Kidney (tissue), 22 donors: ENCODE measurements at places on chromosomes 12 and 14.
A peak's percentile ranks its signal among the peaks of the same experiment; 100 is the strongest.

DNA sequence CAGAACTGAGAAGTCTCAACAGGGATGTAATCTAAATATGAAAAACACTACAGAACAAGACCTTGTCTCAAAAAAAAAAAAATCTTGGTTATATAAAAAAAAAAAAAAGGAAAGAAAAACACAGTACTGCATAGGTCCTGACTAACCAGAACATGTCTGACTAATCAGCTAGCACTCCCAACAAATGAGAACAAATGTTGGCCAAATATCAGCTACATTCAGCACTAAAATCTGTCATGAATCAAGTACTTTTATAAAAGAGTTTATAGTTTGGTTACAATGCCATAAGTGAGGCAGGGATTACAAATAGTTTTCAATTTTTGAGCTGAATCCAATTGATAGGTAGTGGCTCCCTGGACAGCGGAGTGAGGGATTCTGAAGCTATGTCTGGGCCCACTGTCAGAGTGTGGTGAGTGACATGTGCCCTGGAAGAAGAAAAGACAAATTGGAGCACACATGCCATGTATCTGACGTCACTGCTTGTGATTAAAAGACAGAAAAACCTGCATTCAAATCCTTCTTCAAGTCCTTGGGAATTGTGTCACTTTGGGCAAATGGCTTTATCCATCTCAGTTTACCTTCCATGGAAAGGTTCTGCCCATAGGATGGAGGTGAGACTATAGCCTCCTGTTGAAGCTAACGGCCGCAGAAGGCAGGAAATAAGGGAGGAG is 5.6 kb upstream of the FAM234B start:
- DNase-seq: no peak

- DNase-seq: no peak
Observed at GRCh38 chr14:92173668-92174067, 51.9 kb downstream of the CPSF2 start.

DNA sequence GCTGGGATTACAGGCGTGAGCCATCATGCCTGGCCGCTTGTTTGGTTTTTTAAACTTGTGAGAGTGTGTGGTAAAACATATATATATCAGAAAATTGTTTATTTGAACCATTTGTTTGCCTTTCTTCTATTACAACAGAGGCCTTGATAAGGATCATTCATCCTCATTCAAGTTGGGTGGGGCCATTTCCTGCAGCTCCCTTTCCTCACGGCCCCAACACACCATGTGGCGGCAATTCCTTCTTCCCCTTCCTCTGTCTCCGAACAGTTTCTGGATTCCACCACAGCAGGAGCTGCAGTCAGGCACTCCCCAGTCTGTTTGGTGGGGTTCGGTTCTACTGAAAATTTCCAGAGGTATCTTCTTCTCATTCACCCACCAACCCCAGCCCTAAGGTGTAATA is 42.0 kb upstream of the RASSF3 start:
- DNase-seq: no peak

- DNase-seq: no peak
Observed at GRCh38 chr14:63840981-63841380, 11.8 kb upstream of the SYNE2 start.

- DNase-seq: no peak
Observed at GRCh38 chr14:21102521-21103410, 1.9 kb downstream of the TMEM253 start.

GRCh38 chr14:71050227-71050823 is 143.1 kb downstream of the PCNX1 start:
- no peak for DNase-seq

DNA sequence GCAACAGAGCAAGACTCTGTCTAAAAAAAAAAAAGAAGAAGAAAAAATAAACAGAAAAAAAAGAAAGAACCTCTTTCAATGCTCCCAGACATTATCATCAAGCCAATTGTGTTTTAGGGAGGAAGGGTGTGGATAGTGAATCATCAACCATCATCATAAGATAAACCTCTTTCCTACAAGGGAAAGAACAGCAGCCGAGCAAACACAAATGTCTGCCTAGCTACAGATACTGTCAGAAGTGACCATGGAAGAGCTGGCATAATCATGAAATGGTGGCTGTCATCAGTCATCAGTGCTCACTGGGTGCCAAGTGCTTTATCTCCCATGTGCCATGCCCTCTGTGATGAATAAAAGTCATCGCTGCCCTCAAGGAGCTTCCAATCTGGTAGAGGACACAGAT is 46.6 kb downstream of the SLC17A8 start:
- no peak for DNase-seq

DNA sequence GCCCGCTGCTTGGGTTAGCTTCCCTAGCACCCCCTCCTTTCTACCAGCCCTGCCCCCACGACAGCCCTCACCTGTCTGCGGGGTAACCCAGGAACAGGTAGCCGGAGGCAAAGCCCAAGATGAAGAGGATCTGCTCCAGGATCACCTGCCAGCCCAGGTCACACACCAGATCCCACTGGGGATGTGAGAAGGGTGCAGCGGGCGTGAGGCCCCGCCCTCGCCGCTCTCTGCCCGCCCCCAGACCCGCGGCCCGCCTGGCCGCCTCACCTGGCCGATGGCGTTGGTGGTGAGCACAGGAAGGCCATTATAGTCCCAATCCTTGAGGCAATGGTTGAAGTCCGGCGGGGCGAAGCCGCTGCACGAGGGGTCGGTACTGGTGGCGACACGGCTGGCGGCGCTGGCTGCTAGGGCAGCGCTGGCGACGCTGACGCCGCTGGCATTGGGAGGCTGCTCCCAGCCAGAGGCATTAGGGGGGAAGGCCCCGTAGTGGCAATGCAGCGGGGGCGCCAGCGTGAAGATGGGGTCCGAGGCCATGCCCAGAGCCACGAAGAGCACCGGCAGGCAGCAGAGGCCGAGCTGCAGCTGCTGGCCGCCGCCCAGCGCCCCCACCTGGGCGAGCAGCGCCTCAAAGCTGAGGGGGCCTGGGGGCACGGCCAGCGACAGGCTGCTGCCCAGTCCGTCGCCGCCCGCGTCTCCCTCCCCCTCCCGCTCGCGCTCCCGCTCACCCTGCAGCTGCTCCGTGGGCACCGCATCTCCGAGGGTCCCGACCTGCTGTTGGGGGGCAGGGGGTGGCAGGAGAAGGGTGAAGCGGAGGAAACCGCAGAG is 794 bp downstream of the SLC22A17 start:
- peak; percentile 68 for DNase-seq

DNA sequence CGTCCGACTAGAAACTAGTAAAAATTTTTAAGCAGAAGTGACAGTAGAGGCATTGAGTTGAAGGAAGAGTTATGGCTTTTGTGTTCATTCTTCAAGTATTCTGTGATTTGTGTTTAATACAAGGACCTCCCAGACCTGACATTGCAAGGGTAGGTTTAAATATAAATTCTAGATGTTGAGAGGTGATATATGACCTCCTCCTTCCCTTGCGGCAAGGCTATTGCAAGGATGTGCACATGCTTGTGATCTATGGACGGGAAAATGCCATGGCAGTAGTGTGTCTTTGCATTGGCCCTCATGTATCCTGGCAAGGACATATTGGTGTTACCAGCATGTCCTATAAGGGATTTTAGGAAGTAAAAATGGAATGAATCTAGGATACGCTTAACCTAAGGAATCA is 143.5 kb downstream of the NEDD1 start:
- no peak for DNase-seq

GRCh38 chr12:81094718-81095360 is 17.0 kb downstream of the ACSS3 start:
- no peak for DNase-seq

DNA sequence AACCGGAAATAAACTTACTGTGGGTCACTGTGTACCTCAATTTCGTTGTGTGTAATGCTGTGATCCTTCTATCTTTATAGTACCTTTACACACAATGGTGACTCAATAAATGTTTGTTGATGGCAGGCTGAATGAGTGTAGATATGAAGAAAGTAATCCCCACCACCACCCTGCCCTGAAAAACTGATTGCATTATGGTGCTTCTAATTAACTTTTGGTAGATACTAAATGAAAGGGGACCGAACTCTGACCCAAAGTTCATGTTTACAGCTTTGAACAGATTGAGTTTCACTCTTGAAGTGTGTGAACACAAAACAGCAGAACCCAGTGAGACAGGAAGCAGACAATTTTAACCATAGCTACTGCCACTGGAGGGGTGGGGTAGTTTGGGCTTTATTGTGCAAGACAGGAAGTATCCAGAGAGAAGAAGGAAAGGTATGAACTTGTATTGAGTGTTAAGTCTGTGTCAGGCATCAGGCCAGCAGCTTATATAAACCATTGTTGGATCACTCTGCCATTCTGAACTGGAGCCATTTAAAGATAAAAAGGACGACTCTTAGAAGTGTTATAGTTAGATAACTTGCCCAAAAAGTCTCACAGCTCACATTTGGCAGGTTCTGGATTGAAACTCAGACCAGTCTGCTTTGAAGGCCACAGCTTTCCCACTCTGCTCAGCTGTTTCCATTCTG is 197.0 kb upstream of the AMIGO2 start:
- peak; percentile 42 for DNase-seq

DNA sequence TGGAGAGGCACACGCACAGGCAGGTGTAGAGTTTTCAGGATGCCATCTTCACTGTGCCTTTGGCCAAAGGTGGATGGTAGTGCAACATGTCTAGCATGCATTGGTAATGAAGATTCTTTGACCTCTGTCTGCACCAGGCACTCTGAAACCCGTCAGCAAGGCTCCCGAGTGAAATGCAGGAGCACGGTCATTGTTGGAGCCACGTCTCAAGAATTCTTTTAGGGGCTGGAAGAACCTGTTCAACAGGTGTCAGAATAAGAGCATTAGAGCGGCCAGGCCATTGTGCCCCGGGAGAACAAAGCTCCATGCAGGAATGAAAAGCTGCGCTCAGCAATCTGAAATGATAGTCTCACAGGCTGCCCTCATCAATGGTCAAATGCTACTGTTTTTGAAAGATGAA is 40.2 kb upstream of the DICER1 start:
- peak; percentile 83 for DNase-seq

DNA sequence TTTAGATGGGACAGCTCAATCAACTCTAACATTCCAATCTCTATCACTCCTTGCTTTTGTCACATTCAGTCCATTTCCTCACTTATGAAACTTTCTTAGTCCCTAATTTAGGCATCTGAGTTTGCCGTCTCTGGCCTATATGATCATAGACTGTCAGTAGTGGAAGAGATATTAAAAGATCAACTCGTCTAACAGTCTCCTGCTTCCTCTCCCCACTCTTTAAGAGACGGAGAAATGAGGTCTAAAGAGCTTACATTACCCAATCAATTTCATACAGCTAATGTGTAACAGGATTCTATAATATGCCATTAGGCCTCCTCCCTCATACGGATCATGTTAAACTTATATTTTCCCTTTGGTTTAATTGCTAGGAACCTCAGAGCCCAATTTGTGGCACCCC is 6.5 kb upstream of the ATP23 start:
- DNase-seq: no peak

GRCh38 chr14:64574371-64575107 is 24.8 kb downstream of the PPP1R36 start:
- peak; percentile 43 for DNase-seq

GRCh38 chr14:49897965-49898364 is 5.1 kb downstream of the ARF6 start:
- DNase-seq: no peak

GRCh38 chr14:22105006-22105623 is 431.5 kb upstream of the OR4E1 start:
- DNase-seq: no peak

- no peak for DNase-seq
Observed at GRCh38 chr14:97266653-97267052, 469.5 kb downstream of the VRK1 start.

DNA sequence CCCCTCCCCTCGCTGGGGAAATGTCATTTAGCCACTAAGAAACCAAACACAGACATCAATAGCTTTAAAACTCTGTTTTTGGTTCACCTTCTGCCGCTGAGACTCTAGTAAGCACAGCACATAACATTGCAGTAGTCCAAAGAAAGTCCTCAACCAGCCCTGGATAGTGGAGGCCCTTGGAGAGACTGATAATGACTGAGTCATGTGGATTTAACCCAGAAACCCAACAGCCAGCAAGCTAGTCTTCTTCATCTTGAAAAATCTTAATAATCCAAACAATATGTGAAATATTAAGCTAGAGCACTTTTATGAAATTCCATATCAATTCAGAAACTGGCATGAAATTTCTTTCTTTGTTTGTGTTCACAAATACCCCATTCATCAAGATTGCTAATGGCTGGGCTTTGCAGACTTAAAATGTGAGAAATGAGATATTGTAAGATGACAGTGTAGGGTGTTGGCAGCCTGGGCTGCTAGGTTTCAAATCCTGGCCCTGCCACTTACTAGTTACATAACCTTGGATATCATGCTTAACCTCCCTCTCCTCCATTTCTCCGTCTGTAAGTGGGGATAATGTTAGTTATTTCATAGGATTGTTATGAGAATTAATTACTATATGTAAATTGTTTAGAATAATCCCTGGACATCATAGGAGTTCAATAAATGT is 40.1 kb downstream of the RERG start:
- DNase-seq: no peak
